Left renal cortex interstitium (tissue), 4 donors: ENCODE measurements at places on chromosomes 13 and 19. TPM values are rescaled to one million over a fixed set of nuclear protein-coding genes. Genes with fewer than 3 reads are reported as not detected.

DNA sequence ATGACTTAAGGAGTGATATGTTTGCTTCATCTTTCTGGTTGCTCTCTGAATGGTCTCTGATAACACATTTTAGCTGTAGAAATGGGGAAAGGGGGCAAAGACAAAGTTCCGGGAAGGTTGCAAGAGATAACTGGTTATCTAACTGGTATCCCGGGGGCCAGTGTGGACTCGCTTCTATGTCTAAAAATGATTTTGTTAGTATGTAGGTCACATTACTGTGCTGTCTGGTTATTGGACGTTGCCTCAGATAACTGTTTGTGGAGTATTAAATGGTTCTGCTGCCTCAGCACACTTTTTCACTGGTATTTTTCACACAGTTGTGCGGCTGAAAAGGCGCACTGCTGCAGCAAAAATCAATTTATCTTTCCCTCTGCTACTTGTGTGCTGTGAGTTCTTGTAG is 63.0 kb upstream of the ZNF536 start:
- no peak for DNase-seq

DNA sequence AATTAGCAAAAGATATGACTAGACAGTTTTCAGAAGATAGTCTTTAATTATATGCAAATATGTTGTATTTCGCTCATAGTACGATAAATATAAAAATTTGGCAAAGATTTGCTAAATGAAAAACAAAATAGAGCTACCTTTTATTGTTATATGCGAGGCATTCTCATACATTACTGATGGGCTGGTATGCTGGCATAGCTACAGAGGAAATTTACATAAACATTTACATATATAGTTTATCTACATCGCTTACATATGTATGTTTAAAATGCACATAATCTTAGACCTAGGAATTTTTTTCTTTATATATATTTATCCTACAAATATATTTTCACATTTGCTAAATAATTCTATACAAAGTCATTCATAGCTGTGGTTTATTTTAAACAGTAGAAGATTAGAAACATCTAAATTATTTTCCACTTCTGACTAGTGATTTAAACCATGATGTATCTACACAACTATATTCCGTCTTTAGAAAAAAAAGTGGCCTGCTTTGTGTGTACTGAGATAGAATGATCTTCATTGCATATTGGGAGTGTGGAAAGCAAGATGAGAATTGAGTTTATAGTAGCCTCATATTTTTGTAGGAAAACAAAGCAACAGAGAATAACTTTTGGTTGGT is 1345.0 kb upstream of the SLC10A2 start:
- DNase-seq: no peak

DNA sequence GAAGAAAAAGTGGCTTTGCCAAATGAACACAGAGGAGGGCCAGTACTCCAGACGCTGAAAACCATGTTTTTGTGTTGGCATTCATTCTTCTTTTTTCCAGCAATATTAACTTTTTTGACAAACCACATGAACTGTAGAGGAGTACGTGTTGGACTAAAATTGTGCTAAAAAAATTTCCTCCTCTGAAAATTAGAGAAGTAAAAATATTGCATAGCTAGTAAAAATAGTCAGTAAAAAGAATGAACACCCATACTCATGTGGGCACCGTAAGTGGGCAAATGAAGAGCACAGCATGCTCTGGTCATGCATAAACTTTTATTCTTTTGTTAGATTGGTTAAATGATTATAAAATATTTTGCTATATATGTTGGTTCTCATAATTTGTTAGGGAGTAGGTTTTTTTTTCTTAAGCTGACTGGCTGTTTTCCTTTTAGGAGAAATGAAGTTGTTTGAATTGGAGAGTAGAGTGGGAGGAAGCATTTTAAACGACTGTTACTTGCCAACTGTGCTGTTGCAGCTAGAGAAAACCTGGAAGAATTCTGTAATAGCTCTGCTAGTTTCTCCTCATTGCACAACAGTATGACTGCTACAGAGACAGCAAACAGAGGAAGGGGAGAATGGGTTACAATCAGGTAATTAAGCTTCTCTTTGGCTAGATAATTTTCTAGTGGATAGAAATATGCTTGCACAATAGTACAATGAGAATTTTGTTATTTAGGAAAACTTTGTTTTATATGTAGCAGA is 222.4 kb downstream of the KCTD12 start:
- DNase-seq: no peak

GRCh38 chr13:93715866-93716265 is 489.3 kb downstream of the GPC6 start:
- no peak for DNase-seq

- DNase-seq: no peak
Observed at GRCh38 chr19:16085115-16085514, 8.8 kb downstream of the TPM4 start.

- DNase-seq: no peak
Observed at GRCh38 chr13:109610517-109610916, 175.9 kb downstream of the IRS2 start.

DNA sequence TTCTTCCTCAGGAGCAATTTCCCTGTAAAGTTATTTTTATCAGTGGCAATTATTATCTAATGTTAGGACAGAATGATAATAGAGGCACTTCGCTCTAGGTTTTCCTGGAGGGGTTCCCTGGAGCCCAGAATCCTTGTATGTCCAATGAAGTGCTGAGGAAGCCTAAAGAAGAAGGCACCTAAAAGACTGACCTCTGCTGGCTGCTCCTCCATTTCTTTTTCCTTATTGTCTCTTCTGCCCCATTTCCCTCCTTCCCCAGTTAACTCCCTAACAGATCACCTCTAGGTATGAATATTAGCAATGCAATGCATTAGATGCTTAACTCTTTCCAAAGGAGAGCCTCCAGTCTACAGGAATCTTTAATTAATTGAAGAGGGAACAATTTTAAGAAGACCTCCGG is 985.4 kb downstream of the DIAPH3 start:
- DNase-seq: no peak

- no peak for DNase-seq
Observed at GRCh38 chr19:49212016-49212701, 54.6 kb downstream of the TRPM4 start.

- DNase-seq: no peak
Observed at GRCh38 chr13:32454886-32455593, 27.1 kb upstream of the N4BP2L1 start.

CNN2 gene
- 193 TPM for polyA plus RNA-seq

C1QTNF9B gene
- polyA plus RNA-seq: not detected

LYPD5 gene
- polyA plus RNA-seq: 0.56 TPM

ATP12A gene
- 8.7 TPM for polyA plus RNA-seq

RNF113B gene
- 0.10 TPM for polyA plus RNA-seq
